ENCODE measurements at places on chromosomes 7 and 10.
A peak's percentile ranks its signal among the peaks of the same experiment; 100 is the strongest.

DNA sequence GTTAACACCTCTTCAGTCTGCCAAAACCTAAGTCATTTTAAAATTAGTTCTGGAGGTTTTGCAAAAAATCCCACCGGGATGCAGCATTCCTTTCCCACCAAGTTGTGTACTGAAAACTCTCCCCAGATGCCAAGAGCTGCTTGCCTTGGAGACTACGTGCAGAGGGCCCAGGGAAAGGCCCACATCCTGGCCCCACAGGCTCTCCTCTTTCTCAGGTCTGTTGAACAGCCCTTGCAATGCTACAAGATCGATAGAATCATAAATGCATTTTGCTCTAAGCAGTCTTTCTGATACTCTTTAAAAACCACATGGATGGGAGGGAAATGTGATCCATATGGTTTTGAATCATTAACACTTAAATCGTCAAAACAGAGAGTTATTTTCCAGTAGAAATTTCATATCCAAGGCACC lies 126.7 kb upstream of the ZMIZ1 start:
- DNase-seq, result no peak

DNA sequence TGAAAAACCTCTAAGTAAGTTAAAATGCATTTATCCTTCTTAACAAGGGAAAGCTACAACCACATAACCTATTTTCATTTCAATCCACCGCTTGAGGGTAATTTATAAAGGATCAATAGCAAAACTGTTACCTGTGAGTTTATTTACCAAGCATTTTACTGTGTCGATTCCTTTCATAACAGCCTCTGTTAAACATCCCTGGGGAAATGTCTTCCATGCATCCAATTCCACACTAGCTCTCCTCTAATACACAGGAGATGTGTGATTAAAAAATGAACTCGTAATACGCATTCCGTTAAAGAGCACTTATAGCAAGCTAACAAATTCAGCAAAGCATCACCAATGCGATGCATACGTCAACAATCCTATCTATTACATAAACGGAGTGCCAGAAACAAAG lies 185.7 kb downstream of the SFMBT2 start:
- DNase-seq, result no peak

DNA sequence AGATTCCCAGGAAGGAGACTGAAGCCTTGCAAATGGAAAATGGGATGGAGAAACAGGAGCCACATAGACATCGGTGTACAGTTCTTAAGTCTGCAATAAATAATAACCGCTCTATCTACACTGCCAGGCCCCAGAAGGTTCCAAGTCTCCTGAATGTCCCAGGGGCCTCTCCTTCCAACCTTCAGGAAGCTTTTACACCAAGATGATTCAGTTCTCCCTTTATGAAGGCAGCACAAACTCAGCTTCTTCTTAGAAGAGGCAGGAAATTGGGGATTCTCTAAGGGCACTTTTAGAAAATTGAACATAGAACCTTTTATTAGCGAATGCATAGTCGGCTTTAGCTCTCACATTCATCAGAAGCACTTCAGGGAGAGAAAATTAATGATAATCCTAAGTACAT lies 130.8 kb upstream of the LYZL1 start:
- DNase-seq, result no peak

DNA sequence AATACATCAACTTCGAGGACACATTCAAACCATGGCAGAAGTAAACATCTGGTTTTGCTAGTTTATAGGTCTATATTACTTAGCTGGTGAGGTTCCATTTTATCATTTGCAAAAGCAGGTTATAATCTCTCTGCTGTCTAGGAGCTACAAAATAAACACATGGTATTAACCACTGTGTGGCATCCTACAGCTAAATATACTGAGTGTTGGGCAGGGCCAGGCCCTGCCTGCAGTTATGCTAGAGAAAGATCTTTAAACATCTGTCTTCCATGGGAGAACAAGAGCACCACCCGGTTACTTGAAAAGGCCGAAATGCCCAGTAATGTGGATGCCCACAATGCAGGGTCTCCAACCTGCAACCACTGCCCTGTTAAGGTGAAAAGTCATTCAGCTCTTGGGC lies 20.6 kb upstream of the FKBP9 start:
- no peak for DNase-seq

GRCh38 chr10:75187961-75188426 lies 22.6 kb upstream of the VDAC2 start:
- no peak for DNase-seq

GRCh38 chr7:76294344-76295024 lies 8.0 kb upstream of the HSPB1 start:
- peak; percentile 71 for DNase-seq

DNA sequence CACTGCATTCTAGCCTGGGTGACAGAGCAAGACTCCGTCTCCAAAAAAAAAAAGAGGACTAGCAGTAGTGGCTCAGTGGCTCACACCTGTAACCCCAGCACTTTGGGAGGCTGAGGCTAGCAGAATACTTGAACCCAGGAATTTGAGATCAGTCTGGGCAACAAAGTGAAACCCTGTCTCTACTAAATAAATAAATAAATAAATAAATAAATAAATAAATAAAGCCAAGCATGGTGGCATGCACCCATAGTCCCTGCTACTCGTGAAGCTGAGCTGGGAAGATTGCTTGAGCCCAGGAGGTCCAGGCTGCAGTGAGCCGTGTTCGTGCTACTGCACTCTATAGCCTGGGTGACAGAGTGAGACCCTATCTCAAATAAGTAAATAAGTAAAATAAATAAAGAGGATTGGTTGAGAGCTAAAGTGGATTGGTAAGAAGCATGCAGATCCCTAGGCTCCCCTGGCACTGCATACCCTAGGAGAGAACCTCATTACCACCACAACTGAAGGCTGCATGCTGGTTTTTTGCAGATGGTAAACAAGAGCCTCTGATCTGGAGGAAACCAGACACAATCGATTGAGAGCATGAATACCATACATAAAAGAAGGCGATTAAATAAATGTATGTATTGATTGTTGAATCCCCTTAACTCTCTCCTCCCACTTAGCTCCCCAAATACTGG lies 163.2 kb downstream of the REEP3 start:
- no peak for DNase-seq

GRCh38 chr7:90708841-90709317 lies 112.8 kb downstream of the CDK14 start:
- DNase-seq, result no peak

DNA sequence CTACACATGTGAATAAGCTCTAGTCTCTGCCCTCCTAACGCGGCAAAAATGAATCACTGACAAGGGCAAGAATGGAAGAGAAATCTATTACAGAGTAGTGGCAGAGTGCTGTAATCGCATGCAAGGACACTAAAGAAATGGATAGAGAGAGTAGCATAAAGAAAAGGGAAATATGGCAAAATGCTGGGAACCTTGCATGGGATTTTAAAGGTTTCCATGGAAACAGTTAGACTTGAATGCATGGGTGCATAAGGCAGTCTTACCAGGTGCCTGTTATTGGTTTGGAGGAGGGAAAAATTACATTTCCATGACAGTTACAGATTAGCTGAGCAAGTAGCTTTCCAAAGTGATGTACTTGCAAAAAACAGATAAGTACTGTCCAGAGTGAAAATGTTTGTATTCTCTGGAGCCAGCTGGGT lies 233.4 kb downstream of the PTN start:
- no peak for DNase-seq

GRCh38 chr7:111958431-111958830 lies 247.8 kb downstream of the DOCK4 start:
- DNase-seq, result no peak

DNA sequence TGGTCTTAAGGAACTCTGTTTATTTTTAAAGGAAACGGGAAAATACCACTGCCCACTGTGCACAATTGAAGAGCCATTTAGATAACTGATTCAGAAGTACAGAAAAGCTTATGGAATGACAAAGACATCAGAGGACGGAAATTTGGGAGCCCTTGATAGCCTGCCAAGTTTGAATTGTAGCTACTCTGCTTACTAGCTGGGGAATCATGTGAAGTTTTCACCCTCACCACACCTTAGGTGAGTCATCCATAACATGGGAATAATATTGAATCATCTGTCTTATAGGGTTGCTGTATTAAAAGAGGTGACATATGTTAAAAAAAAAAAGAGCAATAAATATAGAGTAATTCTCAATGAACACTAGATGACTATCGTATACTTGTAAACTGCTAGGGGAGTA lies 1104.2 kb downstream of the GATA3 start:
- no peak for DNase-seq

GRCh38 chr10:122911889-122912484 lies 1.6 kb downstream of the FAM24A start:
- DNase-seq, result no peak

DNA sequence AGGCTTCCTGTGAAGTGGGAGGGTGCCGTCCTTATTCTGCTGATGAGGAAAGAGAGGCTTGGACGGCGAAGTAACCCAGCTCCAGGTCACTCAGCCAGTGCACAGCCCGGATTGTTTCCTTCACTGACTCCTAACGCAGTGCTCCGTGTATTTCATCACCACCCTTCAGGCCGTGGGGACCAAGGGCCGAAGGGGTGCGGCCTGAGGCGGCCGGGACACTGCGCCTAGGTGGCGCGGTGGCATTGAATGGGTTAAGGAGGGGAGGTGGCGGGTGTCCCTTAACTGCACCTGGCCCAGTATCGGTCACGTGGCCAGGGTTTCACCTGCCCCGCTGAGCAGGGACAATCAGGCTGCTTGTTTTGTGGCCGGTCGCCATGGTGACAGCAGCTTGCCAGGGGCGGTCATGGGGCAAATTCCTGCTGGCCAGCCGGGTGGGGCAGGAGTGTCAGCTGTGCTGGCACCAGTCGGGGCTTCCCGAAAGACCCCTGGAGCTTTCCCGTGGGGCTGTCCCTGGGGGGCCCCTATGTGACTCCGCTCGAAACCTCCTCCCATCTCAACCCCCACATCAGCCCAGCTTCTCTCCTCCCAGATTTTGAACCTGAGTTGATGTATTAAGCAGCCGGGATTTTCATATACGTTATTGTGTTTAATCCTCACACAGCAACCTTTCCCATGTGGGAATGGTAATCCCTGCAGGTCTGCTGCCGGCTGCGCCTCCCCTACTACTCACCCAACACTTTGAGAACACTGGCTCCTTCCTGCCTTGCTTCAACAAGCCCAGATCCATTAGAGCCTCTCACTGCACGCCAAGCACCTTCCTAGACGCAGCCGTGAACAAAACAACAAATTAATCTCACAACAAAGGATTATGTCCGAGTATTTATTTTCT lies 4.4 kb upstream of the ABHD11 start:
- peak; percentile 99 for DNase-seq
